Central memory CD4-positive, alpha-beta T cell (primary cell): ENCODE measurements at places on chromosomes 1 and 21.

DNA sequence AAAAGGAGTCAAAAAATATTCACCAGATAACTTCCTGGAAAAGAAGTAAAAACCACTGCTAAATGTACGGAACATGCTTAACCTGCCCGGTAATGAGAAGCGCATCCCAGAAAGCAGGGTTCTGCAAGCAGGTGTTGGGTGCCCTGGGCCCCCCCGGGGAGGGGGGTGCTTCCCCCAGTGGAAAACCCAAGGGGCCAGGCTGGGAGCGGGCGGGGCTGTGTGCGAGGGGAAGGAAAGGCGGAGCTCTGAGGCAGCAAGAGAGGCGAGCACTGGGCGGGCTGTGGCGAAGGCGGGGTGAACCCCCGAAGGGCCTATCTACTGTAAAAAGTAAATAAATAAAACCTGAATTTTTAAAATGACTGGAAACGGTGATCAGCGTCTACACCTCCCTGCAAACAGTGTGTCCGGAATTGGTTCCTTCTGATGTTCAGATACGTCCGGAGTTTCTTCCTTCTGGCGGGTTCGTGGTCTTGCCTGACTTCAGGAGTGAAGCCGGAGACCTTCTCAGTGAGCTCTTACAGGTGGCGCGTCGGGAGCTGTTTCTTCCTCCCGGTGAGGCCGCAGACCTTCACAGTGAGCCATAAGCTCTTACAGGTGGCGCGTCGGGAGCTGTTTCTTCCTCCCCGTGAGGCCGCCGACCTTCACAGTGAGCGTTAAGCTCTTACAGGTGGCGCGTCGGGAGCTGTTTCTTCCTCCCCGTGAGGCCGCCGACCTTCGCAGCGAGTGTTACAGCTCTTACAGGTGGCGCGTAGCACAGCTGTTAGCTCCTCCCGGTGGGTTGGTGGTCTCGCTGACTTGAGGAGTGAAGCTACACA lies 13.4 kb downstream of the FTCD start:
- no peak for DNase-seq

DNA sequence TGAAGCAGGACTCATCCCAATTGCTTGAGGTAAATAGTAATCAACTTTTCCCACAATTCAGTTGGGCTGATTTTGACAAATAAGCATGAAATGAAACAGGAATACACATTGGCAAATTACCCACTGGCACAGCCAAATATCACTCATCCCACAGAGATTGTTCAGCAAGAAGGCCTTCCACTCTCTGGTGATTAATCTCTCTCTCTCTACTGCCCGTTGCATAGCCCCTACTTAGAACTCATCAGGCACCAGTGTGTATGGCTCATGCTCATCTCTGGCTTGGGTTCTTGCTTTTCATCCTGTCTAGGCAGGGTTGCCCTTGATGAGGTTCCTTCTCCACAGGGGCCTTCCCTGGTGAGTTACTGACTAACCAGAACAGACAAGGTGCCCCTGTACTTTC lies 1.1 kb downstream of the BSDC1 start:
- no peak for DNase-seq

- no peak for DNase-seq
Observed at GRCh38 chr1:44903011-44903680, 60.1 kb upstream of the PTCH2 start.

DNA sequence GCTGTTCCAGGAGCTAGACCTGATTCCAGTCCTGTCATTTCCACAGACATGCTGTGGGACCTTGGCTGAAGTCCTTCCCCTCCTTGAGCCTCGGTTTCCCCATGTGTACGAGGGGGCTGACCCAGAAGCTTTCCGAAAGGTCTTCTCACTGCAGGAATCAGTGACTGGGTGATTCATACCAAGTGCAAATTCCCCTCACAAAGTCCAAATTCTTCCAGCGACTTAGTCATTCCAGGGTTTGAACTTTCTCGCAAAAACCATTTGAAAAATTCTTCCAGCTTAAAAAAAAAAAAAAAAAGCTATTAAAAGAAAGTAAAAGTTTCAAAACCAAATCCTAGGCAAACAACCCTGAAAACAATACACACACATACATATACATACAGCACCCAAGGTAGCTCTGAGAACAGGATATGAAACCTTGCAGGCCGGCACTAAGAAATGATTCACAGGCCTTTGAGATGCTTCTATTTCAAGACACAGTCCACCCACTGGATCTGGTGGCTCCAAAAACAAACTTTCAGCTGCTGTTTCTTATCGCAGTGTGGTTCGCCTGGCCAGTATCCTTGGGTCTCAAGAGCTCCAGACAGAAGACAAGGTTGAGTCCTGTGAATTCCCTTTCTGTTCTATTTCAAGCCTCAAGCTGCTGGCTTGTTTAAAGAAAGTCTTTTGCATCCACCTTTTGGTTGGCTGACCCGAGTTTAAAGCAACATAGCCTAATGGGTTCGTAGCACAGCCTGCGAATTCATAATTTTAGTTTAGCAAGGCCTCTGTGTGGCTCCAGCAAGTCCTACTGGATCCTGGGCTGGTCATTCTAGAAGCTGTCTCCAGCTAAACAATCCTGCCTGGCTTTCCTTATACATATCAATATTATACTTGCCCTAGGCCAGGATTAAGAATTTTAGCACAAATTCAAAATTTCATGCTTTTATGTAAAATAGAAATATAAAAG lies 18.0 kb upstream of the ID3 start:
- no peak for DNase-seq

- DNase-seq: no peak
Observed at GRCh38 chr1:7922301-7922700, 18.3 kb downstream of the TNFRSF9 start.

DNA sequence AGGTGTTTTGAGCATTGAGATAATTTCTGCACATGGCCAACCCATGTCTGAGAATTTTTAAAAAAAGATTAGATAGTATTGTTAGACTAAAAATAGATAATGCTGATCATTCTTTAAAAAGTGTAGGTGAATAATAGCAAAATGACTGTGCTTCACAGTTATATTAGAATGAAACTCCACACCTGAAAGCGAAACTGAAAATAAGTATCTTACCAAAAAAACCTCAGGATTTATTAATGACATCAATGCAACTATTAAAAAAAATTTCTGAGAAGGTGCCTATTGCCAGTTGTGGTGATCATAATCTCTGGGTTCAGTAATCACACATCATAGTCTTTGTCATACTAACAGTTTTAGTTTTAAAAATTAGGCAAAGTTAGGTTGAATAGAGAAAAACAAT lies 36.5 kb downstream of the PLA2G4A start:
- DNase-seq: no peak

- DNase-seq: no peak
Observed at GRCh38 chr1:112011202-112011601, 21.7 kb upstream of the KCND3 start.

- DNase-seq: no peak
Observed at GRCh38 chr1:11728126-11728806, 7.7 kb upstream of the AGTRAP start.

- DNase-seq: no peak
Observed at GRCh38 chr1:36588972-36589371, 106.3 kb upstream of the CSF3R start.

DNA sequence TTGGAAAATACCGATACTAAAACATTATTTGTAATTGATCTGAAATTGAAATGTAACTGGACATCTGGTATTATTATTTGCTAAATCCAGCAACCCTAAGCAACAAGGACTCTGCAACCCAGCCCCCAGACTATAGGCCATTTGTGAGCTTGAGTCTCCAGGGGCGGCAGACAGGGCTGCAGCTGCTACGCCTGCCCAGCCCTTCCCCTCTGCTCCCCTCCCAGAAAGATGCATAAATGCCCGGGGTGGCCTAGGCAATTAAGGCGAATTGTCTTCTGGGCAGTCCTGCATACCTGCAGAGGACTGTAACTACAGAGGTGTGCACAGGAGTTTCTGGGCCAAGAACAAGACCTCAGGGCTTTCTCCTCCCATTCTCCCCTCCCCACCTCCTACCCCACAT lies 41.2 kb upstream of the LBR start:
- DNase-seq: no peak

DNA sequence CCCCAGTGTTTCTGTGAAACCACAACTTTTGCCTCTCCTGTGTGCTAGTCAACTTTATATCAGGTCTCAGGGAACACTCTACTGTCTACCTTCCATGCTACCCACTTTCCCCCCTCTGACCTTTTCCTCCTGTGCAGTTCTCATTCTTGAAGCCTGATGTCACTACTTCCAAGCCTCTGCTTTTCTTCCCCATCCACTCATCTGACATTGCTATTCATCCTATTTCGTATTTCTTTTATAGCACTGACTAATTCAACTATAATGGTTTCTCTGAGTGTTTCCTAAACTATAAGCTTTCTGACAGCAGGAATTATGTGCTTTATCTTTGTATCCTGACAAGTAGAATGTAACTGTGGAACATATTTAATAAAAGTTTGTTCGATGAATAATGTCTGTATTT lies 18.2 kb upstream of the DPH5 start:
- DNase-seq: no peak

- DNase-seq: no peak
Observed at GRCh38 chr1:92085727-92086126, 5.6 kb downstream of the BTBD8 start.

- DNase-seq: no peak
Observed at GRCh38 chr1:218869276-218869675, 304.4 kb upstream of the LYPLAL1 start.

DNA sequence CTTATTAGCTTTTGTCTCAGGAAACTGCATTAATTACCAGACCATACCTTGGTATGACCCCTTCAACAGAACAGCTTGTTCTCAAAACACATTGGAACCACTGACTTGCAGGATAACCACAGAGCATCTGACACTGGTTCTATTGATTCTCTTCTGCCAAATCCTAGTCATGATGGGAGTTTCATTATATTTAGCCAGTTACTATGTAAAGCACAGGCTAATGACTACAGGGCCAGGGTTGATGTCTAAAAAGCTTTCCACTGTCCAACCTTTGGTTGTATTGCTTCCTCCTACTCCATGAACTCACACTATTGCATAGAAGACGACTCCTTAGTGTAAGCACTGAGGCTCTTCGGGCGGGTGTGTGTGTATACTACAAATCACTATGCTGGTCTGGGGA lies 3.8 kb downstream of the STMN1 start:
- no peak for DNase-seq

DNA sequence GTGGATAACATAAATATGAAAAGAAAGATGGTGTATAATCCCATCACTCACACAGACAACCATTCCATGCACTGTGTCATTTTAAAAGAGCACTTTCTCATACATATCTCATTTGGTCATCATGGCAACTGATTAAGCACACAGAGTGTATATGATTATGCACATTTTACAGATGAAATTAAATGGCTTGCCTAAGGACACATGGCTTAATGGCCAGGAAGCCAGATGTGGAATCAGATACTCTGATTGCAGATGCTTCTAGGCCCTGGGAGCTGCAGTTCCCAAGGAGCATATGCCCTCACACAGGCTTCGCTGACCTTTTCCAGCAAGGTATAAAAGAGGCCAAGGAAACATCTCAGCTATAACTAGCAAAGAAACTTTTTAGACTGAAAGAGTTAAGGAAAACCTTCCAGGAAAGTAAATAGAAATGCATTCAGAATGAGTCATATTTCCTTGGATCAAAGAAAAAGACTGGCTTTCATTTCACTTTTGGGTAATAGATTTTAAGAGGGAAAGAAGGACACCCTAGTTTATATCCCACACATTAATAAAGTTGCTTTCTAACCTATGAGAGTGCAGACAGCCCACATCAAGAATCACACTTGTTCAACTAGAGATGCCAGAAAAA lies 19.6 kb upstream of the FAM89A start:
- no peak for DNase-seq

GRCh38 chr1:68112835-68113243 lies 62.4 kb upstream of the DIRAS3 start:
- no peak for DNase-seq

DNA sequence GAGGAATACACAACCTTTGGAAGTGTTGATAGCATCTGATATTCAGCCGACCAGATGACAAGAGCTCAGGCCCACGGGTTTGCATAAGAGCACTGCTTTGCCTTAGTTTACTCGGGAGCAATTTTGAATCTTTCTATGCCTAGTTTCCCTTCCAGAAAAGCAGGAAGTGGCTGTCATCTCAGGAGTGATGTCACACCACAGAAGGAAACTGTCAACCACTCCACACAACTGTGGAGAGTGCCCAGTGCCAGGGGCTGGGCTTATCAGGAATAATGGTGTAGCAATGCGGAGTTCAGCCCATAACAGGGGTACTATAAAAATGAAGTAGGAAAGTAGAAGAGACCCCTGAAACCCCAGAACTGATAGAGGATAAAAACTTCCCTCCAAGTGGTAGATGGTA lies 28.4 kb downstream of the NTPCR start:
- DNase-seq: no peak

GRCh38 chr1:214271174-214271858 lies 9.6 kb upstream of the SMYD2 start:
- DNase-seq: no peak

- no peak for DNase-seq
Observed at GRCh38 chr1:202010180-202011015, at the start of gene ELF3. TSS of gene ELF3 (plus strand) at chr1:202010587. CDS start at chr1:202011137, 550 bp downstream.

- no peak for DNase-seq
Observed at GRCh38 chr1:209937996-209938959, at the start of gene SYT14. TSS of gene SYT14 (plus strand) at chr1:209938217. CDS start at chr1:209938265, 48 bp downstream.

- no peak for DNase-seq
Observed at GRCh38 chr1:39420493-39420892, 70.9 kb upstream of the BMP8A start.

GRCh38 chr1:2585318-2586092 lies 1.1 kb upstream of the PRXL2B start:
- DNase-seq: peak; percentile 78

- DNase-seq: no peak
Observed at GRCh38 chr1:219790834-219791615, 137.3 kb downstream of the SLC30A10 start.

DNA sequence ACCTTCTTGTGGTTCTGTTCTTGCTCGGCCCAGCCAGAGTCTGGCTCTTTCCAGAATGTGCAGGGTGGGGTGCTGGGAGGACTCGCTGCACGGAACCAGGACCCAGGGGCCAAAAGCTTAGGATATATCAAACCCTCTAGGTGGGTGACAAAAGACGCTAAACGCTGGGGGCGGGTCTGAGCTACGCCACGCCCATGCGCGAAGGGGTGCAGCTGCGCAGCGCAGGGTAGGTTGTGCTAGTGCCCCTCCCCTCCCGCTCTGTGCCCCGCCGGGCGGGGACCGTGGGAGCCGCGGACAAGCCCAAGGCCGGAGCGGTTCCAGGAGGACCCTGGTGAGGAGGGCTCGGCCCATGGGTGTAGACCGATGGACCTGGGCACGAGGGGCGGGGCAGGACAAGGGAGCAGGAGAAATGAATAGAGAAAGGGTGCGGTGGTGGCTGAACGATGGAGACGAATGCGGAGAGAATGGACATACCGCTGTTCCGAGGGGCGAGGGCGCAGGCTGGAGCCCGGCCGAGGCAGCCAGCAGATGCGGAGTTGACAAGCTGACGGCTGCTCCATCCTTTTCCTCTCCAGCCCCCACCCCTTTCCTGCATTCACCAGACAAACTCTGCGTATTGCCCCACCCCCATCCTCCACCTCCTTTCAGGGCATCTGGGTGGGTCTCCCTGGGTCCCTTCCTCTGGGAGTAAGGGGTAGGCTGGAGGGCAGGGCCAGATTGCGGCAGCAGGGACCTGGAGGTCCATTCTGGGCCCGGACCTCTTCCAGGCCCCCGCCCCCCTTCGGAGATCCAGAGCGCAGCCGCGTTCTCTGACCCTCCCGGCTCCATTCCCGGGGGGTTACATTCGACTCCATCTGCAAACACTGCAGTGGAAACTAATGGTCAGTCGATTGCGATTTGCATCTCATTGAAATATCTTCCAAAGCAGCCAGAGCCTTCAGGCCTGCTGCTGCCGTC lies at the start of gene RUSC1:
TSS of gene RUSC1 (plus strand) at position 234 of the 957 bp plus-strand sequence. CDS start 880 bp downstream, outside the sequence.
- DNase-seq: peak; percentile 62
